ENCODE measurements at places on chromosomes 5 and 9.

DNA sequence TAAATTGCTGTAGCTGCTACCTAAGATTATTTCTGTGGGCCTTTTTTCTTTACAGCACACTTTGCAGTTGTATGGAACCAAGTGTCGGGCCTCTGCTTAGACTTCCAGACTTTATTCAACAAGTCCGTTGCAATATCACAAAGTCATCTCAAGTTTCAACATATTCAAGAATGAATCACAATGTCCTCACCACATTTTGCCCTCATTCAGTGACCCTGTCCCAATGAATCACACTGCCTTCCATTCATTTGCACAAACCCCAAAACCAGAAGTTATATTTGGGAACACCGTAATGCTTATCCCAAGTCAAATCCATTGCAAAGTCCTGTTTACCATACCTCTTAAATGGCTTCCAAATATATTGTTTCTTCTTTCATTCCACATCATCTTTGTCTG lies 439.6 kb downstream of the CSNK1G3 start:
- no peak for DNase-seq

- no peak for DNase-seq
Measured at GRCh38 chr9:36402536-36402935, 2.5 kb upstream of the RNF38 start.

DNA sequence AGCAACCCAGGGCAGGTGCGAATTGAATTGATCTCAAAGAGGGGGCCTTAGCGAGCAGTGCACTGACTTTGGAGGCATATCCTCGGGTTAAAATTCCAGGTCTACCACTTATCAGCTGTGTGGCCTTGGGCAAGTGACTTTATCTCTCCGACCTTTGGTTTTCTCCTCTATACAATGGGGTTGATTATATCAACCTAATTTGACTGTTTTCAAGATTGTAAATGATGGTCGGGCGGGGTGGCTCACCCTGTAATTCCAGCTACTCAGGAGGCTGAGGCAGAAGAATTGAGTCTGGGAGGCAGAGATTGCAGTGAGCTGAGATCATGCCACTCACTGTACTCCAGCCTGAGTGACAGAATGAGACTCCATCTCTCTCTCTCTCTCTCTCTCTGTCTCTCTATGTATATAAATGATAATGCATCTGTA lies 18.7 kb downstream of the SPRY4 start:
- no peak for DNase-seq

DNA sequence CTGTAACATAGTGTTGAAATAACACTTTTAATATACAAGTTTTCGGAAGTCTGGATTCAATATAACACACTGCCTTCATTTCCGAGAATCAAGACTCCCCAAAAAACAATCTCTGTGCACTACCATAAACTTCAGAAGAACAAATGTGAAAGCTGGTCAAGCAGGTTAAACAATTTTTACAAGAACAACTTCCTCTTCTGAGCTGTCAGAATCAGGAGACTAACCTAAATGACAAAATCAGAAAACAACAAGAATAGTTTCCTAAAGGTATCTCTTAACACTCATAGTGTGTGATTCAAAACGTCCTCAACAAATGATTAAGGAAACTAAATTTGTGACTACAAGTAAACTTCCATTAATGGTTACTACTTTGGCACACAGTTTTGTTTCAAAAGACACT lies 11.6 kb downstream of the C9orf72 start:
- no peak for DNase-seq

- no peak for DNase-seq
Measured at GRCh38 chr5:150582241-150583109, 58.0 kb upstream of the SYNPO start.

DNA sequence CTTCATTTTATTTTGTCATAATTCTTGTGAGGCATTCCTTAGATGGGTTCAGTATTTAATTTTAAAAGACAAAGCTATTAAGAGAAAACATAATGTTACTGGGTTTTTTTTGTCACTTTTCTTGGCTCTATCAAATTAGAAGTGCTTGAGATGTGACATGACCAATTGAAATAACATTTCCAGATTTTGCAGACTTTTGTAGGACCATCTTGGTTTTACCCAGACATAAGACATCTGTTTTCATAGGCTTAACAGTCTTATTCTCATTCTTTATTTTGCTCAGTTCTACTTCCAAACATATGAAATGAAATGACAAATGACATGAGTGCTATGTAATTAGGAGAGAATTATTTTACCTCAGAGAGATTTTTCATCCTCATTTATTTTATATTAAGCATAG lies 19.6 kb downstream of the GPR21 start:
- DNase-seq: no peak

- DNase-seq: no peak
Measured at GRCh38 chr9:137804908-137805630, 72.5 kb upstream of the CACNA1B start.

- DNase-seq: no peak
Measured at GRCh38 chr9:119435076-119435475, 65.8 kb upstream of the BRINP1 start.

DNA sequence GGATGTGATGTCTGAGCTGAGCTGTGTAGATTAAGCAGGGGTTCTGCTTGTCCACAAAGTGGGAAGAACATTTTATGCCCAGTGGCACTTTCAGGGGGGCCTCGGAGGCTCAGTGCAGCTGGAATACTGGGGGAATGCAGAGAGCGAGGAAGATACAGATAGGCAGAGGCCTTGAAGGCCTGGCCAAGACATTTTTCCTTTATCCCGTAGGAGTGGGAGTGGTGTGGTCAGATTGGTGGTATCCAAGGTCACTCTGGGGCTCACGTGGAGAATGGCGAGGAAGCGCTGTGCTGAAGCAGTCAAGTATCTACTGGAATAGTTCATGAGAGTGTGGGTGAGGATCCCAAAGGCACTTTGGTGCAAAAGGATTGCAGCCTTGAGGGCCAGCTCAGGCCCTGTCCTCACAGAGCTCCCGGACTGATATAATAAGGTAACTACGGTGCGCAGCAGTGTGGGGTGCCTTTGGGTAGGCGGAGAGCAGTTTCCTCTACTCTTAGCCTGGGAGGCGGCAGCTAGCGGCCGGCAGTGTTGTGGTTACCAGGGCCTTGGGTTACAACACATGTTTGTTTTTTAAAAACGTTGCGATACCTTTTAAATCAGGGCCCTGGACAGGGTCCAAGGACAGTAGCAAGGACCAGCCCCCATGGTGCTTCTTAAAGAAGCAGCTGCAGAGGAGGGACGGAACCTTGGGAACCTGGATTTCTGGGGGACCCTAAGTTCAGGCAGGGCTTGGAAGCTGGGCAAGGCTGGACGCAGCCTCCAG lies 10.8 kb upstream of the CCDC69 start:
- DNase-seq: no peak

- no peak for DNase-seq
Measured at GRCh38 chr5:34038838-34039237, 4.2 kb downstream of the C1QTNF3 start.

- no peak for DNase-seq
Measured at GRCh38 chr5:133668458-133668857, 56.1 kb upstream of the FSTL4 start.

DNA sequence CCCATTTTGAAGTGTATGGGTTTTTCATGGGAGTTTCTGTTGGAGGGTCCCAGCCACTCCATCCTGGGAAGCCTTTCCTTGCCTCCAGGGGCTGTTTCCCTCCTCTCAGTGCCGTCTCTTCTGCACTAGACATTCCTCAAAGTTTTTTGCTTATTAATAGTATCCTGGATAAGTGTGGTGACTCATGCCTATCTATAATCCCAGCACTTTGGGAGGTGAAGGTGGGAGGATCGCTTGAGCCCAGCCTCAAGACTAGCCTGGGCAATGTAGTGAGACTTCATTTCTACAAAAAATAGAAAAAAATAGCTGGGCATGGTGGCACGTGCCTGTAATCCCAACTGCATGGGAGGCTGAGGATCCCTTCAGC lies 43.1 kb downstream of the RALGPS1 start:
- DNase-seq: no peak

- DNase-seq: no peak
Measured at GRCh38 chr9:33185858-33186257, 18.7 kb upstream of the B4GALT1 start.

DNA sequence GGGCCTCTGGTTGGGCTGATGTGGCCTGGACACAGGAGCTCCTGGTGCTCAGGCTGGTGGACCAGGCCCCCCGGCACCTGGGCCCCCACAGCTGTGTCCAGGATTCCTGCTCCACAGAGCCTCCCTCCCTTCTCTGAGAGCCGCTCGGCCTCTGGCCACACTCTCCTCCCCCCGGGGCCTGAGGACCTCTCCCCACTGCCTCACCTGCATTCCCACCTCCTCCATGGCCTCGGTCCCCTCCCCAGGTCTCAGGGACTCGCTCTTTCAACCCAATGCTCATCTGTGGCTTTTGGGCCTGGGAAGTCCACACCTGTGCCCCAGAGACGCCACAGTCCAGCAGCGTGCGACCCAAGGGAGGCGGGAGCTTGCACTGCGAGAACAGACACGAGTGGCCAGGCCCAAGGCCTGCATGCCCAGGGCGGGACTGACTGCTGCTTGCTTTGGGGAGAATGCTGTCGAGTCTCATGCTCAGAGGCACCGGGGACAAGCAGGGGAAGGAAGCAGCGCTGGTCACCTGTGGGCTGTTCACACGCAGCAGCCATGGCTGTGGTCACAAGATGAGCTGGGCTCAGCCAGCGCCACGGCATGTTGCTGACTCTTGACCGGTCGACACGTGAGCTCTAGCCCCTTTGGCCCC lies 14.6 kb downstream of the PAEP start:
- no peak for DNase-seq

DNA sequence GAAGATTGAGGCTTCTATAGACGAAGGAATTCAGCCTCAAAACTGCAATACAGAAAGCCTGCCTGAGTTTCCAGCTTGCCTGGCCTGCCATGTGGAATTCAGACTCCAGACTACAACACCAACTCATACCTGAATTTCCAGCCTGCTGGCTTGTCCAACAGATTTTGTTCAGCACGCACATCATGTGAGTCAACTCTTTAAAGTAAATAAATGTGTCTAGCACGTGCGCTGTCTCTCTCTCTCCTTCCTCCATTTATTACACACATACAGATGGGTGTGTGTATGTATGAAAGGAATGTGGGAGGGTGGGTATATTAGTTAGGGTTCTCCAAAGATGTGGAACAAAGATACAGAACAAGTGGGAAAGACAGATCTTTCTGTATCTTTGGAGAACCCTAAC lies 82.4 kb upstream of the TAS2R1 start:
- no peak for DNase-seq

DNA sequence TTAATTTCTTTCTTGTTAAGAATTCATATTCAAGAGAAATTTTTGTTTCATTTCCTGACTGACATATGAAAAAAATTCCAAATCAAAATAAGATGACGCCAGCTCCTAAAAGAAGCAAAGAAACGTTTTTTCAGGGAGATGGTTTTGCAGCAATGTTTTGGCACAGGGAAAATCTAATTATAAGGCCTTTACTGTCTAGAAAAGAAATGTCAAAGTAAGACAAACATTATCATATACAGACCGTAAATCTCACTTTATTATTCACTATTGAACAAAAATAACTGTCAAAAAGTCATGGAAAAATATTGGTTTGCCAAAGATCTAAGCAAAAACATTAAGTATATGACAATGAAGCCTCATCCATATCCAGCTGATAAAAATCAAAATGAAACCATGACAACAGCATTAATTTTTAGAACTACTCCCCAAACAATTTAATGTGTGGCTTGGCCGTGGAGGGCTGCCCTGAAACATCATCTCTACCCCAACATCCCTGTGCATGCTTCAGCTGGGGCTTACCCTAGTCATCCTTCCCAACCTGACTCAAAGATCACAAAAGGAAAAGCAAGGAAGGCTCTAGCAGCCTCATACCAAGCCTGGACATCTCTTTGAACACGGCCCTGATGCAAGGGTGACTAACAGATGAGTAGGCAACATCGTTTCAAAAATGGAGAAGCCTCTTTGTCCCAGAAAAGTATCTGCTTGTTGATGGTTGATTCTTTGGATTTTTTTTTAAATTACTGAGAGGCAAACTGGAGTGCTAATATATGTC lies 95.6 kb downstream of the ARSB start:
- DNase-seq: no peak

DNA sequence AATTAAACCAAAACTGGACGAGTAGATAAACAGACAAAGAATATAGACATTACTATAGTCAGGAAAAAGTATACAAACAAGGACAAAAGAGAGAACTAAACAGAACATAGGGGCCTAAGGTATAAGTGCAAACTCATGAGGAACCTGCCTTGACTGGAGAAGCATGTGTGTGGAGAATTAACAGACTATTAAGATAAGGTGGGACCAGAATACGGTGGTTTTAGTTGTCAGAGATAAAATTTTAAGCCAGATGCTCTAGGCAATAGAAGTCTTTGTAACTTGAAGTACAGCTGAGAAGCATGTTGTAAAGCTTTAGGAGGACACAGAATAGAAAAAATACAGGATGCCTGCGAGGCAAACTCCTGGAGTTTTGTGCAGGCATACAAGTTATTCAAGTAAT lies 707.1 kb downstream of the PTPRD start:
- no peak for DNase-seq

- DNase-seq: no peak
Measured at GRCh38 chr5:82072138-82072537, 100.3 kb downstream of the ATG10 start.

GRCh38 chr9:79809931-79810330 lies 238.2 kb downstream of the TLE4 start:
- no peak for DNase-seq

- no peak for DNase-seq
Measured at GRCh38 chr5:172971482-172971881, 12.1 kb upstream of the ATP6V0E1 start.

DNA sequence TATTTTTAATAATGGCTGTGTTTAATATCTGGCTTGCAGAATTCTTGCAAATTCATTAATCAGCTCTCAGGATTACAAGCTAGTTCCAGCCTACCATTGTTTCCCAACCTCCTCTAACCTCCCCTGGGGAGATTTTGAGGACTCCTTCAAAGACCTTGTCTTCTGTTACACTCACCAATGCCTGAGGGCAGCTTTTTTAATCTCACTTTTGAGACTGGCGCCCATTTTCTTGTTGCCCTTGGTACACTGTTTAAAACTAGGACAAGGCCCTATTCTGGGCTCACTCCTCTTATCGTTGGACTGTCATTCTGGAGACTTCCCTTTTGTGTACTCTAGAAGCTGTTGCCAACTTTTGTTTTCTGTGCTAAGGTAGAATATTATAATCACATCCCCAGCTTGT lies 13.6 kb upstream of the EQTN start:
- no peak for DNase-seq

GRCh38 chr5:148374690-148375360 lies 8.9 kb upstream of the FBXO38 start:
- DNase-seq: no peak

- no peak for DNase-seq
Measured at GRCh38 chr5:7808998-7809397, 41.9 kb downstream of the CFAP90 start.

- no peak for DNase-seq
Measured at GRCh38 chr5:136057401-136058038, 28.7 kb downstream of the TGFBI start.

DNA sequence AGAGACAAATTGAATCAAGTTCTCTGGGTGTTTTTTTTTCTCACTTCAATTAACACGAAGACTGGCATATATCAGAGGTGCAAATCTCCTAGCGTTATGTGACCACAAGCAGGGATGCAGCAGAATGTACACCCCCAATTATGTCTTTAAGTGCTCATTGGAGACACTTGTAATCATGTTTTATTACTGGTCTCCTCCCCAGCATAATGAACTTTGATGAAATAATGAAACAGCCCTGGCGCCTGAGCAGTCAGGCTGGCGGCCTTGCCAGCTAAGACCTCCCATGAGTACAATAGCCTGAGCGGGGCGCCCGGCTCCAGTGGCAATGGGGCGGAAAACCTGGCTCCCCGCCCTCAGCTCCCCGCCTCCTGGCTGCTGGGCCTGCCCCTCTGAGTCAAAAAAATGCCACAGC lies 209.4 kb upstream of the MSX2 start:
- no peak for DNase-seq

All from effector memory CD4-positive, alpha-beta T cell (primary cell).